Left cardiac atrium (tissue), 4 donors: ENCODE measurements at places on chromosomes 3 and 15.

GRCh38 chr3:62676689-62677271, 198.4 kb downstream of the CADPS start:
- DNase-seq, result no peak

DNA sequence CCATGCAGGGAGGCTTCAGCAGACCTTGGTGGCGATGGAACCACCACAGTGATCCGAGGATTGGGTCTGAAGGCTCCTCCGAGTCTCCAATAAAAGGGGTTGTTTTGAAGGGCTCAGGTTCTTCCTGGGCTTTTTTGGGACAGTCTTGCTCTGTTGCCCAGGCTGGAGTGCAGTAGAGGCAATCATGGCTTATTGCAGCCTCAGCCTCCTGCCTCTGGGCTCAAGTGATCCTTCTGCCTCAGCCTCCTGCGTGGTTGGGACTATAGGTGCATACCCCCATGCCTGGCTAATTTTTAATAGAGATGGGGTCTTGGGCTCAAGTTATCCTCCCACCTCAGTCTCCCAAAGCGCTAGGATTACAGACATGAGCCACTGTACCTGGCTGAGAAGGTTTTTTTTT, 84.8 kb downstream of the IGF1R start:
- no peak for DNase-seq

DNA sequence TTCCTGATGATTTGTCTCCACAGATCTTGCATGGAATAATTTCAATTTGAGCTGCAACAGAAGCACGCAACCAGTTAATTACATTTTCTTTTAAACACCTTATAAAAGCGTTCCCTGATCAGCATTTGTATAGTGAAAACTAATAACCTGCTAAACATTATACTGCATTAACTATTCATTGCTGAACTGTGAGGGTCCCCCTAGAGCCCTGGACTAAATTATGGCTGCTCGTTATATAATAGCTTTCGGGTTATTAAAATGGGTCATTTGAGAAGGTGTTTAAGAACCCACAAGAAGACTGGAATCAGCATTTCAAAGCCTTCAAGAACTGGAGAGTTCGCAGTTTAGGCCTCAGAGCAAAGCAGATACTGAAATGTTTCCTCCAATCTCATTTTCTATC, 52.9 kb upstream of the ICE2 start:
- no peak for DNase-seq

DNA sequence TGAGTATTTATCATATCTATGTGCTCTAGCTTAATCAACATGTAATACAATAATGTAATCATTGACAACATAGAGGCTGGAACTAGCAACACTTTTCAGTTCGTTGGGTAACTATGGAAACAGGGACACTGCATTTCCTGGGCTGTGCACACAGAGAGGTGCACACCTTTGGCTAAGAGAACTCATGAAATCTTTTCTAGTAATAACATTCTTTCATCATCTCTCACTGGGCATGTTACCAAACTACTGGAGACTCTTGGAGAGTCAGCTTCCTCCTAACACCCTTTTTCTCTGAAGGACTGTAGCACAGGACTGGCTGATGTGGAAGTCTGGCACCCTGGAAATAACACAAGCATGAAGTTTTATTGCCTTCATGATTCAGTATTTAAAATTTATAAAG, 135.6 kb downstream of the KCNMB2 start:
- DNase-seq, result no peak

DNA sequence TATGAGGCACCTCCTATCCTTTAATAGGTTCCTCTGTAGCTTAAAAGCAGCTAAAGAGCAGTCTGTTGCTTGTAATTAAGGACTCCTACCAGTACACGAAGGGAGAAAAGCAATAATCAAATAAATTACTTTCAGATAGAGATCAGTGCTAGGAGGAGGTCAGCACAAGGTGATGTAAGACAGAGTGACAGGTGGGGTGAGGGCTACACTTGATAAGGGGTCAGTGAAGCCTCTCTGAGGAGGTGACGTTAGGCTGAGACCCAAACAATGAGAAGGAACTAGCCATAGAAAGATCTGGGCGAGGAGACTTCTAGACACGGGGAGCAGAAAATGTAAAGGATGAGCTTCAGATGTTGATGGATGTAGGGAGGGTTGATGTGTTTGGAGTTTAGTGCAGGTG, 57.7 kb upstream of the BLM start:
- DNase-seq, result no peak

DNA sequence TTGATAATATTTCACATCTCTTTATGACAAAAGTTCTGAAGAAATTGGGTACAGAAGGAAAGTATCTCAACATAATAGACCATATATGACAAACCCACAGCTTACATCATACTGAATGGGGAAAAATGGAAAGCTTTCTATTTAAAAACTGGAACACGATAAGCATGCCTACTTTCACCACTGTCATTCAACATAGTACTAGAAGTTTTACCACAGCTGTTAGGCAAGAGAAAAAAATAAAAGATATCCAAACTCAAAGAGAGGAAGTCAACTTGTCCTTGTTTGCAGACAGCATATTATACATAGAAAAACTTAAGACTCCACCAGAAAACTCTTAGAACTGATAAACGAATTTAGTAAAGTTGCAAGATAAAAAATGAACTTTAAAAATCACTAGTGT, 40.3 kb downstream of the COPS2 start:
- no peak for DNase-seq

GRCh38 chr15:70111203-70112073, 13.7 kb upstream of the TLE3 start:
- peak; percentile 77 for DNase-seq

DNA sequence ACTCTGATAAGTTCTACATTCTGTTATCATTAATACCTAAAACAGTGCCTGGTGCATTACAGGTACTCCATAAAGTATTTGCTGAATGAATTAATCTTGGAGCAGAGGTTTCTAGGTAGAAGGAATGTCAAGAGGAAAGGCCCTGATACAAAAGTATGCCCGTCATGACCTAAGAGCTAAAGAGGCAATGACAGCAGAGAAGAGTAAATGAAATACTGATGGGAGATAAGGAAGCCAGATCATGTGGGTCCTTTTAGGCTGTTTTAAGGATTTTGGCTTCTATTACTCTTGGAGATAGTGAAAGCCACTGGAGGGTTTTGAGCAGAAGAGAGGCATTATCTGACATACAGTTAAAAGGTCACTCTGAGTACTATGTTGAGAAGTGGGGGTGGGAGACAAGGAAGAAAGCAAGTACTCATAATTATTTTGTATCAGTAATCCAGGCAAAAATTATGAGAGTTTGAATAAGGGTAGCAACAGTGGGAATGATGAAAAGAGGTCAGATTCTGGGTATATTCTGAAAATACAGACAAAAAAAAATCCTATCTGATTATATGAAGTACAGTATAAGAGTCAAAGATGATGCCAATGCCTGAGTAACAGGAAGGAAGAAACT, 48.3 kb downstream of the DENND4A start:
- DNase-seq, result no peak

GRCh38 chr3:162764808-162765071, 1268.1 kb downstream of the OTOL1 start:
- no peak for DNase-seq

- DNase-seq, result no peak
These were observed 188.6 kb upstream of the TBL1XR1 start for GRCh38 chr3:177385831-177386301.

DNA sequence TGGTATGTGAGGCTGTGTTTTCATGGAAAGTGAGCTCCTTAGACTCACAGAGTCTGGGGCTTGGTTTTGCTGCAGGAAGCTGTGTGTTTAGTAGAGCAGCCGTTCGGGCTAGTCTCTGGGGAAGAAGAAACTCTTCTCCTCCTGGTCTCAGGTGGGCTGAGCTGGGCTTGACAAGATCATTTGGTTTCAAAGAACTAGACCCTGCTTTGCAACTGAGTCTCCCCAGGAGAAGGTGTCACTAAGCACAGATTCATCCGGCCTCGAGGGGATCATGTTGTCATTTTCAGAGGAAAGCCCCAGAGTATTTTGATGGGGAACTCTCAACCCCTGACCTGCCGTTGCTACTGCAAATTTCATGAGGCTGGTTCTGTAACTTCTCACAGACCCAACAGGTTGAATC, 188.5 kb downstream of the FAM43A start:
- DNase-seq, result no peak

DNA sequence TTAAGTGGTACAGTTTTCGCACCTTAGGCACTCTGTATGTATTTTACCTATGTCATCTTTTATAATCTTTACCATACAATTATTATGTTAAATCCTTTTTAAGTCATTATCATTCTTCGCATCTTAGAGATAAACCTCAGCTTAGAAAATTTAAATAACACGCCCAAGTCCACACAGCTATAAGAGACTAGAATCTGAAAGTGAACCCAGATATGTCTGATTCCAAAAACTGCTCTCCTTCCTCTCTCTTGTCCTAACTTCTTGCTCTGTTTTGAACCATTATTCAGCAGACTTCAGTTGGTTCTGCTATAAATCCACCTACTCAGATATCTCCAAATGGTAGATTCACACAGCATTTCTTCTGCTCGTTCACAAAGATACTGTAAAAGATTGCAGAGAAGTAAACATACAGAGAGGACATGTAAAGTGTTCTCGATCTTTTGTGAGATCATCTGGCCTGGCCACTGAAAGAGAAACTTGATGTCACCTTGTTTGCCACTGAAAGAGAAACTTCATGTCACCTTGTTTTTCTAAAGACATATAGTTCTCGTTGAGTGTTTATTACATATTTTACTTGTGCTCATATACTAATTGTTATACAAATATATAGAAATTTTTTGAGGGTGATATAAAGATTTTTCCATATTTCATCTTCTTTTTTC, 533.2 kb downstream of the GRM7 start:
- DNase-seq, result no peak

DNA sequence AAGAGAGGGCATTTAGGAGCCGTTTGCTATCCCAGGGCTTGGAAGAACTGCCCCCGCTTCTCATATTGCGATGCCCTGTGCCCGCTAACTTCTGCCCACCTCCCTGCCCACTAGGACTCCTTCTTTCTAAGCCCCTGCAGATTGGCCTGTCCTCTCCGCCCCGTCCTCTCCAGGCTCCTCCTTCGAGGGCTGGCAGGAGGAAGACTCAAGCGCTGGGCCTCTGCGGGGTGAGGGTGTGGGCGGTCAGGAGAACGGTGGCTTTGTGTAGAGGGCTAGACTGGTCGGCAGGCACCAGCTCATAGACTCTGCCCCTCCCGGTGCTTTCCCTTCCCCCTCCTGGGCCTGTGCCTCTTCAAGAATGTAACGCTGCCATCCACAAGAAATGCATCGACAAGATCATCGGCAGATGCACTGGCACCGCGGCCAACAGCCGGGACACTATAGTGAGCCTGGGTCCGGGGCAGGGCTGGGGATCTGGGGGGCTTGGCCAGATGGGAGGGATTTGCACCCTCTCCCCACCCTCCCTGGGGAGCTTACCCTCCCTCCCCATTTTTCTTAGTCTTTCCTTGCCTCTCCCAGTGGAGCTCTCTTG, 21.9 kb downstream of the PRKCD start:
- DNase-seq, result no peak

- DNase-seq, result no peak
These were observed 123.2 kb upstream of the GOLGA8J start for GRCh38 chr15:29959384-29960137.

DNA sequence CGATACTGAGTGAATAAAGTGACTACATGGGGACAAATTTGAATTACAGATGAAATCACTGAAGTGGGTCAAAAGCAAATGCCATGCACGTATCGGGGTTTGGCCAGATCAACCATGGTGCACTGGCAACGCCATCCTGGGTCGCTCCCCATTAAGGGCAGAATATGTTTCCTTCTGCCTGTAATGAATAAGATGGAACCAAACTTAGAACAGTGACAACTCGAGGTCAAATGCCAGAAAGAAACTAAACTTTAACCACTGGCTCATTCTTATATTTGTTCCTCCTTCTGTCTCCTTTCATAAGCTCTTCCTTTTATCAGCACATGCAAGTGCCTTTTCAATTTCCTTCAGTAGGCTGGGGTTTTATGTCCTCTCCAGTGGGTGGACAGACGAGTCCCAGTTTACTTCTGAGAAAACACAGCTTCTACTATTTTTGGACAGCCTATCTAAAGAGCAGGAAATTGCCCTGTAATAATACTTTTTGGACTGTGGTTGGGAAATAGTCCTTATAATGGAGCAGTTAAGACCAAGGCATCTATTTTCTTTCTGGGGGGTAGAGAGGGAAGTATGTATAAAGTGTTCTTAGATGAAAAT, 61.4 kb downstream of the WHAMM start:
- no peak for DNase-seq

GRCh38 chr3:151087648-151088047, 2.2 kb downstream of the MED12L start:
- no peak for DNase-seq

DNA sequence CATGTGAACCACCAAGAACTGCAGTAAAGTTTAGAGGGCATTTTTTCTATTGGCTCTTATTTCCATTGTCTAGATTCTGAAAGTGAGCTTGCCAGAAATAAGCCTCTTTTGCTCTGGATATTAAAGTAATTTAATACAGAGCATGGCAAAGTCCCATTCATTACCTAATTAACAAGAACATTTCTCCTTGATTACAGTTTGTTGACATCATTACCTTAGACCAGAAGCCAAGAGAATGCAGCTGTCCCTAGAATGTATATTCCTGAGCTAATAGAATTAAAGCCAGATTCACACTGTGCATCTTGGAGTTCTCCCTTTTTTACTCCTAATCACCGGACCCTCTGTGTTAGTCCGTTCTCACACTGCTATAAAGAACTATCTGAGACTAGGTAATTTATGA, 46.4 kb upstream of the TM4SF4 start:
- DNase-seq, result no peak

- no peak for DNase-seq
These were observed 84.4 kb downstream of the RFTN1 start for GRCh38 chr3:16429086-16429485.

GRCh38 chr15:59522988-59523461, 85.0 kb downstream of the FAM81A start:
- no peak for DNase-seq

DNA sequence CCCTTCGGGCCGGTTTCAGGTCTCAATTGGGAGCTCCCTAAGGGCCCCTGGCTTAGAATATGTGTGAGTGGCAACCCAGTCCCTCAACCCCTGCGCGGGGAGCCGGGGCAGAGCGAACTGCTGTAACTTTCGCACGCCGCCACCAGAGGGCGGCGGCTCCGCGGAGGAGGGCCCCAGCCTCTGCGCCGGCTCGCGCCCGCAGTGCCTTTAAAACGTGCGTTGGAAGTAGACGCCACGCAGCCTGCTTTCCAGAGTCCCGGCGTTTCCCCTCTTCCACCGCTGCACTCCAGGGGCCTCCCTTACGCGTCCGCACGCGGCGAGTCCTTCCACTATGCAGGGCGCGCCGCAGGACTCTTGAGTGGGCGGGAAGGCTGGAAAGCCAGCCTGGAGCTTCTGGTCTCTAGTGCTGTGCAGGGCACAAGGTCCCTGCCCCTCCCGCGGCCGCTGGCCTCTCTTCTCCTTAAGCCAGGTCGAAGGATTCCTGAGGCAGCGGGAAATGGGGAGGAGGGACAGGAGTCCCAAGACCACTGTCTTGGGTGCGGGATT, 23.7 kb upstream of the RNU6-1 start:
- DNase-seq, result peak; percentile 86

- DNase-seq, result no peak
These were observed 564.6 kb downstream of the MFSD1 start for GRCh38 chr3:159366476-159366875.
